Activated CD4-positive, alpha-beta T cell treated with anti-CD3 and anti-CD28 coated beads, Interleukin-2, amount 50 U/mL, for 16 hours (primary cell): ENCODE measurements at places on chromosomes 12 and 14.

DNA sequence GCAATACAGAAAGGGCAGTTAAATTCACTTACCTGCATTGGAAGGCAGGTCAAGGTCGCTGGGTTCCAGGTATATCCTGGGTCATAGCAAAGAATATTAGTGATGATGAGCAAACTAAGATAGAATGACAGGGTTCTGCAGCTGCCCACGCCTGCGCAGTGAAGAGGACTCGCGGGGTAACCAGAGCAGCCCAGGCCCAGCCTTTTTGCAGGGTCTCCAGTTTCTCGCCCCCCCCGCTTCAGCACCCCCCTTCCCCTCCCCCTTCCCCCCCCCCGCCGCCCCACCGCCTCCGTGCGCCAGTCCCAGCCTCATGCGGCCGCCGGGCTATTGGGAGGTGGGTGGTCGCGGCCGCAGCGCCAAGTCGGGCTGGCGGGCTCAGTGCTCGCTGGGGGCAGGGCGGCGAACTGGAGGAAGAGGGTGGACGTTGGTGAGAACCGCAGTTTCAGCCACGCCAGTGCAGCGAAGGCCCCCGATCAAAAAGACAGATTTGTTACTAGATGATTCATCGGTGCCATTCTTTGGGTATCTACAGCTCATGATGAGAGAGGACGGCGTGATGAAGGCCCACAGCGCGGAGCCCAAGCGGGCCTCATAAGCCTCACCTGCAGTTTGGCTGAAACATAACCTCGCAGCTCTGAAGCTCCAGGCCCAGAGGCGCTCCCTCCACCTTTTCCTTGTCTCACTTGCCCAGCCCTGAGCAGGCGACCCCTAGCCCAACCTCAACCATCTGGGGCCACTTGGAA lies 20.2 kb downstream of the SLC2A3 start:
- DNase-seq: peak; percentile 39

GRCh38 chr12:52156757-52157565 lies 34.9 kb downstream of the KRT80 start:
- DNase-seq: peak; percentile 71

GRCh38 chr12:121442028-121442948 lies 42.4 kb downstream of the RNF34 start:
- no peak for DNase-seq

- DNase-seq: peak; percentile 91
Observed at GRCh38 chr14:77033622-77034589, 5.4 kb upstream of the IRF2BPL start.

DNA sequence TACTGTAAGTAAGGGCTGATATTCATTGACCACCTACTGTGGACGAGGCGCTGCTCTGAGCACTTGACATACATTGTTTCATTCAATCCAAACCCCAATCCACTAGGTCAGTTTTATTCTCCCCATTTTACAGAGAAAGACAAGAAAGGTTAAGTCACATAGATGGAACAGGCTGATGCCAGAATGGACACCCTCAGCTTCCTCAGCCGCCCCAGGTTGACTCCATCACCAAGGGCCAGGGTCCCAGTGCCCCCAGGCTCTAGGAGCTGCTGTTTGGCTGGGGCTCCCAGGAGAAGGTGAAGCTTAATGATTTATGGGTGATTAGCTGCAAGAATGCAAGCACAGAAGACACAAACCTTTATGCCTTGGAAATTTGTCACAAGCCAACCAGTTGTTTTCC lies 671 bp upstream of the AQP2 start:
- no peak for DNase-seq

DNA sequence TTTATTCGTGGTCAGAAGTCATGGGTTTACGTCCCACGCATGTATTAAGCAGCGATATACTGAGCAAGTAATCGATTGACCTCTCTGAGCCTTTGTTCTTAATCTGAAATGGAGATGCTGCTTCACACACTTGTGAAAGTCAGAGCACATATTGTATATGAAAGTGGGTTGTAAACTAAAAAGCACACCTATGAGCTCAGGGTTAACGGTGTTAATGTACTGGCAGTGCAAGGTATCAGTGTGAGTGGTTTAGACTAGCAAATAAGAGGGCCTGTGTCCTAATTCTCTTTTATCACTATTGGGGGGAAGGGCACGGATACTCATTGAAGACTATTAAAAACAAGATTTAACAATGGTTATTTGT lies 676 bp downstream of the MRPL42 start:
- no peak for DNase-seq

GRCh38 chr12:114404926-114405518 lies 922 bp downstream of the TBX5 start:
- DNase-seq: no peak

DNA sequence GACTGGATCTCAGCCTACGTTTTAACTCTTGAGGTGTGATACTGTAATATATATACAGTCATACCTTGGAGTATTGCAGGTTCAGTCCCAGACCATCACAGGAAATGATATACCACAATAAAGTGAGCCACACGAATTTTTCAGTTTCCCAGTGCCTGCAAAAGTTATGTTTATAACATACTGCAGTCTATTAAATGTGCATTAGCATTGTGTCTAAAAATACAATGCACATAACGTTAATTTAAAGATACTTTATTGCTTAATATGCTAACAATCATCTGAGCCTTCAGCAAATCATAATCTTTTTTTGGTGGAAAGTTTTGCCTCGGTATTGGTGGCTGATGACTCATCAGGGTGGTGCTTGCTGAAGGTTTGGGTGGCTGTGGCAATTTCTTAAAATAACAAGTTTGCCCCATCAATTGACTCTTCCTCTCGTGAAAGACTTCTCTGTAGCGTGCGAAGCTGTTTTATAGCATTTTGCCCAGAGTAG lies 18.9 kb downstream of the PYROXD1 start:
- peak; percentile 87 for DNase-seq

- peak; percentile 23 for DNase-seq
Observed at GRCh38 chr12:107990325-107990724, 138.8 kb upstream of the WSCD2 start.

GRCh38 chr12:76216585-76217472 lies 131.4 kb downstream of the BBS10 start:
- DNase-seq: no peak

GRCh38 chr12:111085096-111085495 lies 164.7 kb upstream of the MYL2 start:
- no peak for DNase-seq

GRCh38 chr12:16019136-16019535 lies 108.0 kb downstream of the DERA start:
- no peak for DNase-seq

GRCh38 chr14:95677179-95677835 lies 8.9 kb upstream of the TCL1B start:
- no peak for DNase-seq

DNA sequence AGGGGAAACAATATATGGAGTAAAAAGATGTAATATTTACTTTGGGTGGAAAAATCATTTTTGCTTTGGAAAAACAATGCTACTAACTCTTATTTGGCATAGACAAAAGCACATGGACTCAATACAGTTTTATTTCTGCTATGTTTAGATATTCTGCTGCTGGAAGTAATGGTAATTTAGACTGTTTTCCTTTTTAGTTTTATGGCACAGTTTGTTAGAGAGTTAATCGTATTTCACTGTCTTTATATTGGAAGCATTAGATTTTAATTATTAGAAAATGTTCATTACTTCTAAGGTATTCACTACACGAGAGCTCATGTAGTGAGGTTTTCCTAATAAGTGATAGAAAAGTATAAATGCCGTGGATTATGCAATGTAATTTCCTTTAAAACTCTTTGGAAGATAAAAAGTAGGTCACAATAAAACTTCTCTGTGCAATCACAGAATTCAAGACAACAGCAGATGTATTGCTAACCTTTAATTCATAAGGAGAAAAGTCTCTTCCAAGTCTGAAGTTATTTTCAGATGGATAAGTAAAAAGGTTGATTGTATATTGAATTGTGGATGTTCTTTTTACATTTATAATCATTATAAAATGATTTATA lies 851.8 kb downstream of the TMTC2 start:
- DNase-seq: no peak

GRCh38 chr12:13307143-13307816 lies 110.8 kb downstream of the EMP1 start:
- no peak for DNase-seq

GRCh38 chr12:54977155-54977554 lies 7.4 kb downstream of the TESPA1 start:
- no peak for DNase-seq

DNA sequence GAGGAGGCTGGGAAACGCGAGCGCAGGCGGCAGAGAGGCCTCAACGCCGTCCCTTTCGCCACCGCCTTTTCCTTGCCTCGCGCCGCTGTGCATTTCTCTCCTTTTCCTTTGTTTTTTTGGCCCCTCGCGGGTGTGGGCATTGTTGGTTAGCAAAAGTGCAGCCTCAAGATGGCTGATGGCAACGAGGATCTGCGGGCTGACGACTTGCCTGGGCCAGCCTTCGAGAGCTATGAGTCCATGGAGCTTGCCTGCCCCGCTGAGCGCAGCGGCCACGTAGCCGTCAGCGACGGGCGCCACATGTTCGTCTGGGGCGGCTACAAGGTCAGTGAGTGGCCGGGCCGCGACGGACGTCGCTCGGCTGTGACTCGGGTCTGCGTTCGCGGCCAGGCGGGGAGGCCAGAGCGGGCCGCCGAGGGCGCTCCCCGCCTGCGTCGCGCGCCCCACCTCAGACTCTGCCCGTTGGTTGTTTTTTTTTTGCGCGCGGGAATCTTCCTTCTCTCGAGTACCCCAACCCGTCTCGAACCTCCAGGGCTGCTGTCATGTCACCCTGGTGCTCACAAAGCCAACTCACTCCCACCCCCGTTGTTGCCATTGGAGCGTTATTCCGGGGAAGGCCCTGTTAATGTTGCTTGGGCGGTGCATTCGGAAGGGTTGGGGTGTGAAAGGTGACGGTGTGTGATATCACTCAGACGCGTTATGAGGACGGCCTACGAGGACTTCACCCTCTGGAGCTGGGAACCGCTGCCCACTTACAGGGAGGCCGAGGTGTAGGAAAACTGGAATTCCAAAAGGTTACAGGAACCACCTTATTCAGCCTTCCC lies 558 bp downstream of the KLHDC2 start:
- DNase-seq: peak; percentile 76

GRCh38 chr14:75837151-75837787 lies 144.5 kb downstream of the TGFB3 start:
- DNase-seq: no peak

GRCh38 chr12:56202838-56203237 lies 13.6 kb upstream of the SMARCC2 start:
- no peak for DNase-seq

DNA sequence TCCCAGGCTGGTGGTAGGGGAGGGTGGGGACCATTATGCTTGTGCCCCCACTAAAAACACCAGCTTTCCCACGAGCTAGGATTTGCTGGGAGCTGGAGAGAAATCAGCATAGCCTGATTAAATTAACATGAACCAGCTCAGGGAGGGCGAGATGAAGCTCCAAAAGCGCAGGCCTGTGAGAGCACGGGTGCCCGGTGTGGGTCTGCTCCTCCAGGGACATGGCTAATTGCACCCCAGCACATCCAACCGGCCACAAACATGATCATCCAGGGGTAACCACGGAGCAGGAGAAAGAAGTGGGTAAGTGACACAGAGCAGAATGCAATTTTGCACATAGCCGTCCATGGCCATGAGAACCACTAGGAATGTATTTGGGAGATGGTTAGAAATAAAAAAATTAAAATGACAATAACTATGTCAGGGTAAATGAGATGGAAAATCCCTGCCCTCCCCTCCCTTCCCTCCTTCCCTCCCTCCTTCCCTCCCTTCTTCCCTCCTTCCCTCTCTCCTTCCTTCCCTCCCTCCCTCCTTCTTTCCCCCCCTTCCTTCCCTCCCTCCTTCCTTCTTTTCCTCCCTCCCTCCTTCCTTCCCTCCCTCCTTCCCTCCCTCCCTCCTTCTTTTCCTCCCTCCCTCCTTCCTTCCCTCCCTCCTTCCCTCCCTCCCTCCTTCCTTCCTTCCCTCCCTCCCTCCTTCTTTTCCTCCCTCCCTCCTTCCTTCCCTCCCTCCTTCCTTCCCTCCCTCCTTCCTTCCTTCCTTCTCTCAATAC lies 26.9 kb downstream of the CLMN start:
- no peak for DNase-seq

GRCh38 chr14:28412077-28412476 lies 354.5 kb upstream of the FOXG1 start:
- no peak for DNase-seq

GRCh38 chr12:40971911-40972310 lies 216.2 kb upstream of the PDZRN4 start:
- no peak for DNase-seq

DNA sequence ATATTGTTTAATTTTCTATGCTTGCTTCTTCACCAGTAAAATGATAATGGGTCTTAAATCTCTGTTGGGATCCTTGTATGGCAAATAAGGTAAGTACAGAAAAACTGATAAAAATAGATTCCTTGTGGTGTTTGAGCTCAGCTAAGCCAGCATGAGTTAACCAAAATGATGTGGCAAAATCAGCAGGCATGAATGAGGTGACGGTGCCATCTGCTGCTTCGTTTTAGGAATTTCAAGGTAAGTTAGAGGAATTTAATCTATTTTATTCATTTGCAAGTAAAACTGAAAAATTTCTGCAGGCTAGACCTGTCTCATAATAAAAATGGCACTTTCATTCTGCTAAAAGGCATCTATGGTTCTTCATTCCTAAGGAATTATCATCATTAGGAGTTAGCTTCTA lies 10.0 kb upstream of the CLEC7A start:
- DNase-seq: peak; percentile 48

- peak; percentile 13 for DNase-seq
Observed at GRCh38 chr12:80763874-80764273, 47.2 kb downstream of the MYF5 start.

GRCh38 chr12:103696101-103696500 lies 109.0 kb downstream of the STAB2 start:
- DNase-seq: no peak

DNA sequence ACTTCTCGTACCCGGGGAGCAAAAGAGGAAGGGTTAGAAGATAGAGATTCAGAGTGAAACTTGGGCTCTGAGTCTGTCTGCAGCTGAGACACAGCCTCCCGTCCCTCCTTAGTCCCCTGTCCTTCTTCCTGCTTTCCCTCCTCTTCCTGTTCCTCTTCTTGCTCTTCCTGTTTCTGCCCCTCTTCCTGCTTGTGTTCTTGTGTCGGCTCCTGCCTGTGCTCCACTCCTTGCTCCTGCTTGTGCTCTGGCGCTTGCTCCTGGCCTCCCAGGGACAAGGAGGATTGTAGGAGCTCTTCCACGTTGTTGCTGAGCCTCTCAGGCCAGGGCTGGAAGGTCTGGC lies 3.0 kb downstream of the ACRBP start:
- no peak for DNase-seq

DNA sequence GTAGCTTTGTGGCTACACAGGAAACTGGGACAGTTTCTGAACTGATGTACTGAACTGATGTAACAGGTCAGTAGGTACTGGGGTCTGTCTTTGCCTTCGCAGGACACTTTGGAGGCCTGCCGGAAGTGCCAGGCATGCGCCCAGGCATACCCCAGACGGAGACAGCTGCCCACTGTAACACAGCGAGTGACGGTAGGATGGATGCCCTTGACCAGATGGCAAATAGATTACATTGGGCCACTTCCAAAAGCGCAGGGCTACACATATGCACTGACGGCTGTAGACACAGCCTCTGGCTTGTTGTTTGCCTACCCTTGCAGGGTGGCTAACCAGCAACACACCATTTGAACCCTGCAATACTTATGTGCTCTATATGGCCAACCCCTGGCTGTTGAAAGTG lies 94.1 kb upstream of the TMPO start:
- no peak for DNase-seq
